ENCODE measurements at places on chromosomes 6 and 20.

- DNase-seq: no peak
These were observed 8.1 kb downstream of the CAPN11 start for GRCh38 chr6:44166591-44167184.

DNA sequence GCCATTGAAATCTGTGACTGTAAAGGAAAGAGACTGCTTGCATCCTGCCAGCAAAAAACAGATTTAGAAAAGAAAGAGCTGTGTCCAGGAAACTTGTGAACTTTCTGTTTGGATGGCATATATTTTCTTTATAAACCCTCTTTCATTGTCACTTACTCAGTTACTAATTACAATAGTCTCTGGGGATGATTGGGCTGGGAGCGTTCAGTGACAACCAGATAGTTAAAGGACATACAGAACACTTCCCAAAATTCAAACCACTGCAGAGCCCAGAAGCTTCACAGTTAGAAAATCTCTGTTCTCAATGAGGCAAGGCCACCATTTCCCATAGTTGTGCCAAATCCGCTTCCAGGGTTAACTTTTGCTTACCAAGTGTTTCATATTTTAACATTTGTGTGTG is 98.6 kb upstream of the TAB2 start:
- DNase-seq: no peak

GRCh38 chr6:164396071-164397047 is 913.0 kb downstream of the C6orf118 start:
- DNase-seq: no peak

DNA sequence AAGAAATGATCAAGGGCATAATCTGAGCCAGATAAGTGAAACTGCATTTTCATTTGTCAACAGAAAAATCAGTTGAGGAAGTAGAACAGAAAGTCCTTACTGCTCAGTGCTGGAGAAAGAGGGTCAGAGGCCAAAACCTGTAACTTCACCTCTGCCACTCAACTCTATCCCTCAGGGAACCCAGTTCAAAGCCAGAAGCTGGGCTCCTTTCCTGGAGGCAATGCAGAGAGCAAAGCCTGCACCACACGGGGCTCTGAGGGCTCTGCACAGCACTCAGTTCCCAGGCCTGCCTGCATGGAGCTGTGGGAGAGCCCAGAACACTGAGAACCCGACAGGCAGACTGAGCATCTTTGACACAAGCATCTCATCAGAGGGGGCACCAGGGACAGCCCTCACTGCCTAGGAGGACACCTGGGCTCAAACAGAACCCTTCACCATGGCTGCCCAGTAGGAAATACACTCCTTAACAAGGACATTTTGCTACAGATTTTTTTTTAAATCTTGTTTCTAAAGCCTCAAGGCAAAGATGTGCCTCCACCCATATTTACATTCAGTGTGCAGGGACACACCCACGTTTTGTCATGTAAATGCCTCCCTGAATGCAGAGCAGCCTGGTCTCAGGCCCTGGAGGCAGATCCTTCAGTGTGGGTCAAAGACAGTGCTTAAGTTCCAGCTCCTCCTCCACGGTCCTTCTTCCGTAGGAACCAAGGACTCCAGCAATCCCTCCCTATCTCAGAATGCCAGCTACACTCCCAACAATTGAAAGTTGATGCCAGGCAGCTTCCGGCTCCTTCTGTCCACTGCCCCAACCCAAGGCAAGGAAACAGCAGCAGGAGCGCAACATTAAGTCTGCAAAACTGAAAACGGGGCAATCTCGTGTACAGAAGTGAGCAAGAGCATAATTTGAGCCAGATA is 6.6 kb downstream of the RNASET2 start:
- DNase-seq: no peak

- DNase-seq: no peak
These were observed 262.7 kb upstream of the TCF21 start for GRCh38 chr6:133626096-133626666.

GRCh38 chr6:107108201-107108890 is 7.0 kb downstream of the BEND3 start:
- no peak for DNase-seq

DNA sequence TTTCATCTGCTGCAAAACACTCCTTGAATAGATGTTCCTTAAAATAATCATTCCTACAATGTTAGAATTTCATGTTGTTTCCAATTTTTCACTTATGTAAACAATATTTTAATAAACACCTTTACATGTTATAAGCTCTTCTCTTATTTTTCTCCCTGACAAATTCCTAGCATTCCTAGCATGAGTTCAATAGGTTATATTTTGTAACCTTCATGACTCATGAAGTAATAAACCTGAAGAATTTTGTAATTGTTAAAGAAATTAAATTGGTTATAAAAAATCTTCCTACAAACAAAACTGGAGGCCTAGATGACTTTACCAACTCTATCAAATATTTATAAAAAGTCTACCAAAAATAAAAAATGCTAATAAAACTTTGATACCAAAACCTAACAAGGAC is 66.3 kb downstream of the NT5E start:
- DNase-seq: no peak

DNA sequence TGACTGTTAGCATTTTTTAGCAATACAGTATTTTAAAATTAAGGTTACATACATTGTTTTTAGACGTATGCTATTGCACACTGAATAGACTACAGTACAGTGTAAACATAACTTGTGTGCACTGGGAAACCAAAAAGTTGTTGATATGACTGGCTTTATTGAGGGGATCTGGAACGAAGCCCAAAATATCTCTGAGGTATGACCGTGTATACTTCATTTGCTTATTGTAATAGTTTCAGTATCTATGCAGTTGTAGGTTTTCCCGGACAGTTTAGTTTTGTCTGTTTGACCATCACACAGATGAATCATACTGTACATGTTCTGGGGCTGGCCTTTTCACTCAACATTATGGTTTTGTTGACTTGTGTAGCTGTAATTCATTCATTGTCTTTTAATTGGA is 6.9 kb upstream of the ZBTB12 start:
- DNase-seq: no peak

DNA sequence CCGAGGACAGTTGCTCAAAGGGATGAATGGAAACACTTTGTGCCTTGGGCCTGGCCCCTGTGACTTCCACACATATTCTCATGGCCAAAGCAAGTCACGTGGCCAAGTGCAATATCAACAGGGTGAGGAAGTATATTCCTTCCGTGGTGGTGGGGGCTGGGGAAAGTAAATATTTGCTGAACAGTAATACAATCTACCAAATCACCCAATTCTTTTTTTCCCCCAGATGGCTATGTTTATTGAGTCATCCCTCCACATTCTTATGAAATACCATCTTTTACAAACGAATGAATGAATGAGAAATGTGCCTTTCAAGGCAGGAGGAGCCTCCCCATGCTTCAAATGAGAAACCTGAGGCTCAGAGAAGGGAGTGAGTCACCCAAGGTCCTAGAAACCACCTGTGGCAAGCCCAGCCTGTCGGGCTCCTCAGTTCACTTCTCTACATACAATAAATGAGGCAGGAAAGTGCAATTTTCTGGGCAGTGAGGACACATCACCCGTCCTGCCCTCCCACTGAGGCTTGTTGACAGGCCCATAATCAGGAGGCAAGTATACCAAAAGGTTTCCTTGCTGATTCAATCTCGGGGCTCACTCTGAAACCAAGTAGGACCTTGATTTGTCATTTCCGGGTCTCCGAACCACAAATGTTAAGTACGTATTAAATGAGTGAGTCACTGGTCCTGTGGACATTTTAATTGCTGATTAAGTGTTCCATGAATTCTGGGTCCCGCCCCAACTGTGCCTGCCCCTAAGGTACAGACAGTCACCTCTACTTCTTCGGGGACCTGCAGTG is 25.3 kb upstream of the TOP1 start:
- no peak for DNase-seq

DNA sequence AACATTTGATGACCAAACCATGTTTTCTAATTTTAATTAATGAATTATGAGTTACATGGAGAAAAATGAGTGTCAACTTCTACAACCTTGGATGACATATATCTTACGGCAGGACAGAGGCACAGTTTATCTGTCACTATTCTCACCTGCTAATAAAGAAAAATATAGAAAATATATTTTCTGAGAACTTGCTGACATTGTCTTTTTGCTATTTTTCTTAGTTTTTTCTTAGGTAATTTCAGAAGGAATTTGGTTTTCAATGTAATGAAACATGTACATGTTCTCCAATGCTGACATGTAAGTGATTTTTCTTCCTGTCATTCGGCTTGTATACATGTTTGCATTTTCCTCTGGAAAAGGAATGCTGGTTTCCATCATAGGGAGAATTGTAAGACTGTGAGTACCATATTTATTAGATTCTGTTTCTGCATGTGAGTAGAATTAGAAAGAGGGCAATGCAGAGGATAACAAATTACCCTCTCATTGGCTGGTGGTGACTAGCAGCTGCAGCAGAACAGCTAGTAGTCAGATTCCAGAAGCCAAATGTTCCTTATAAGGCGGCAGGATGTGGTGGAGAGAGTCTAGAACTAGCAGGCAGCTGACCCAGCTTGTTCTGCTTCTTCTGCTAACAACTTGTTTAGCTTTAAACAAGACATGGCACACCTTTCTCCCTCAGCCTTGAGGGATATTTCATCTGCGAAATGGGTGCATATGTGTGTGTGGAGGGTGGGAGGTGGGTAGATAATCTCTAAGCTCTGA is 132.8 kb upstream of the SPACA1 start:
- no peak for DNase-seq

- no peak for DNase-seq
These were observed 121.1 kb downstream of the TRIM27 start for GRCh38 chr6:28802417-28803336.

- DNase-seq: no peak
These were observed 54.4 kb downstream of the KDM1B start for GRCh38 chr6:18209539-18210197.

- no peak for DNase-seq
These were observed 73.8 kb upstream of the MPC1 start for GRCh38 chr6:166456395-166457156.

DNA sequence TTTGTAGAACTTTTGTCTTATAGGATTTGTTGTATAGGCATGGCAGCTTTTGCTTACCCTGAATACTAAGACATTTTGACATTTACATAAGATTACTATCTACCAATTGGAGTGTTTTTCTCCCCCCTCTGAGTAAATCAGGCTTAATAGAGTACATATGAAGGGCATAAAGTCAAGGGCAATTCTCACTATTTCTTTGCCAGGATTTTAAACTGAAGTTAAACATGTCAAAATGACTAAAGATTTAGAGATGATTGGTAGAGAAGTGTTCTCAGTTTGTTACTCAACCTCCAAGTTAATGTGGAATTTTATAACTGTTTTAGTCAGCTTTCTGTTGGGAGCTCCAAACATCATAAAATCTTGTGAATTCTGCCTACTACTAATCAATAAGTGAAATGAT is 157.8 kb downstream of the CDKAL1 start:
- no peak for DNase-seq

DNA sequence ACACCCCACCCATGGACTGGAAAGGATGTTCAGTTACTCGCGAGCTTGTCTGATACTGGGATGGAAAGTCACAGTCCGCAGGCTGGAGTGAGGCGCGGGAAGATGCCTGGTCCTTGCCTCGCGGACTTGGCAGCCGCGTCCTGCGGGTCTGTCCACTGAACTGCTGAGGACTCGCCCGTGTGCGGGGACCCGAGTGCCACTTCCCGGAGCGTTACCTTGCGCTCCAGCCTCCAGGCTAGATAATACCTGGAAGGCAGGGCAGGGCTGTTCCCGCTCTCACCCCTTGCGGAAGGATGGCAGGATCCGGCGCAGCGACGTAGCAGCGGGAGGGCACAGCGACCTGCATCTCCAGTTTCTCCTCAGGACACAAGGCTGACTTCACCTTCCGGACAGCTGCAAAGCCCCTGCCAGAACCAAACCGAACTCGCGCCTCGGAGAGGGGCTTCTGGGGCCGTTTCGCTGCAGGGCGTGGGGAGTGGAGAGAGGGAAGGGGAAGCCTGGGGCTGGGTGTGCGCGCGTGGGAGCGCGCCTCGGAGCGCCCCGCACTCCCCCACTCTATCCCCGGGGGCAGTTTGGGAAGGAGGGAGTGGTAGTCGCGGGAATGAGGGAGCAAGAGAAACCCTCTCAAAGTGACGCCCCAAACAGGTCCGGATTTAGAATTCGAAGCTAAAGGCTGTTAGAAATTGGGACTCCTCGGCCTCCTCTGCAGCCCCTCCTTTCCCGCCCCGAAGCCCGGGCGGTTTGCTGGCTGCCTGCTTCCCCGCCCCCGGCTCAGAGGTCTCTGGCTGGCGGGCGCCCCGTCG is at the start of gene KCNQ5:
Gene KCNQ5 (plus strand): TSS at position 774 of the 803 bp plus-strand sequence.
- DNase-seq: no peak

DNA sequence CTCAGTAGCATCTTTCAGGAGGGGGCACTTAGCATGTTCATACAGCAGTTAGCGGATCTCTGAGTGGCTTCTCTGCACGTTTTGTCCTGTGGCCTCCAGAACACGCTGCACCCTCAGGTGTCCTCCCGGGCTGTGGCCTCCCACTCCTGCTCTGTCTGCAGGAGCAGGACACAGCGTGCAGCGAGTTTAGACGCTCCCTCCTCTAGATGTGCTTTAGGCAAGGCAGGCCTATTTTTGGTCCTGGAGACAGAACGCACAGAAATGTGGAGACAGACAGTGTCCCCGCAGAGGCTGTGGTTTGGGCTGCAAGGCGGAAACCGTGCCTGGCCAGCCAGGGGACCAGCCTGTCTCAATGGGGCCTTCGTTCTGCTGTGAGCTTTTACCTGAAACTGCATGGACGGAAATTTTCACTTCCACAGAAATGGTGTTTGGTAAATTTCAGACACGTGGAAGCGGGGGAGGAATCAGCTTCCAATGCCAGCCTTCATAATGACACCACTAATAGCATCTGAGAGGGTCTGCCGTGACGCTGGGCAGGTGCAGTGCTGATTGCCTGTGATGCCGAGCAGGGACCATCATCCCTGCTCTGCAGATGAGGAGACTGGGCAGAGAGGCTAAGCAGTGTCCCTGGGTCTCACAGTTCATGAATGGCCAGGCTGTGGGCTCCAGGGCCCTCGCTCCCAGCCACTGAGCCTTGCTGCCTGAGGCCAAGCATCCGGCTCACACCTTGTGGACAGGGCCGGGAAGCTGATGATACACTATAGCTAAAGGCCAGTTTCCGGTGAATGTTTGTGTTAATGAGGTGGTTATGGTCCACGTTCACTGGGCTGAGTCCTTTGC is 120.9 kb downstream of the SYCP2 start:
- no peak for DNase-seq

- no peak for DNase-seq
These were observed 83.8 kb upstream of the ELOVL5 start for GRCh38 chr6:53432318-53433161.
